ENCODE measurements at places on chromosomes 5 and 9. TPM values are rescaled to one million over a fixed set of nuclear protein-coding genes. Genes with fewer than 3 reads are reported as not detected.

The SMIM33 gene
- not detected for total RNA-seq

The ARHGEF37 gene
- 9.7 TPM for total RNA-seq

The C9orf153 gene
- total RNA-seq = 1.3 TPM

The PPIP5K2 gene
- 79.4 TPM for total RNA-seq

The PCDHGB1 gene
- total RNA-seq = 3.5 TPM

The GPR150 gene
- total RNA-seq = not detected

The PRELID2 gene
- 26.7 TPM for total RNA-seq

The FAM221B gene
- total RNA-seq = not detected

The AGXT2 gene
- not detected for total RNA-seq

The PCA3 gene
- 0.81 TPM for total RNA-seq

The CCDC152 gene
- total RNA-seq = 1.4 TPM

The MEF2C gene
- total RNA-seq = 186 TPM

The CAAP1 gene
- total RNA-seq = 12.3 TPM

The NEUROG1 gene
- not detected for total RNA-seq

Measured in aorta (tissue), 5 donors.